ENCODE measurements at places on chromosomes 4 and X. TPM values are rescaled to one million over a fixed set of nuclear protein-coding genes. Genes with fewer than 3 reads are reported as not detected.
A peak's percentile ranks its signal among the peaks of the same experiment; 100 is the strongest.

The L1CAM gene
- 17.5 TPM for total RNA-seq

DNA sequence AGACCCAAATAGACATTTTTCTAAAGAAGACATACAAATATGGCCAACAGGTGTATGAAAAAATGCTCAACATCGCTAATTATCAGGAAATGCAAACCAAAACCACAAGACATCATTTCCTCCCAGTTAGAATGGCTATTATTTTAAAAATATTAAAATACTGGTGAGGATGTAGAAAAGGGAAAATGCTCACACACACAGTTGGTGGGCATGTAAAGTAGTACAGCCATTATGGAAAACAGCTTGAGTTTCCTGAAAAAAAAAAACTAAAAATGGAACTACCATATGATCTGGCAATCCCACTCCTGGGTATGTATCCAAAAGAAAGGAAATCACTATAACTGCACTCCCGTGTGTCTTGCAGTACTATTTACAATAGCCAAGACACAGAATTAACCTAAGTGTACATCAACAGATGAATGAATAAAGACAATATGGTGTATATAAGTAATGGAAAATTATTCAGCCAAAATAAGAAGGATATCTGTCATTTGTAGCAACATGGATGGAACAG, 128.9 kb upstream of the DKK2 start:
- DNase-seq: no peak

DNA sequence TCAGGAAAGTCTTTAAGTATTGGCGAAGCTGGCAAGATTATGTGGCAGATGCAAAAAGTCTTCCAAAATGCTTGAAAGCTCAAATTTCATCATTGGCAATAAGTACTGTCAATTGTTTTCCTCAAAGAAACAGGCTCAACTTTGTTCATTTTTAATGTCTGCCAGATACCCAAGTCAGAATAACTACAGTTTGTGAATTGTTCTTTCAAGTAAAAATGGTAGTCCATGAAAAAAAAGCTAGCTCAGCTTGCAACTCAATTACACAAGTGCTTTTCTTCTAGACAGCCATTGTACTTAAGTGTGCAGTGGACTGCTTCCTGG, 70.5 kb downstream of the AFF1 start:
- DNase-seq: no peak

The FRMPD4 gene
- 0.41 TPM for total RNA-seq

DNA sequence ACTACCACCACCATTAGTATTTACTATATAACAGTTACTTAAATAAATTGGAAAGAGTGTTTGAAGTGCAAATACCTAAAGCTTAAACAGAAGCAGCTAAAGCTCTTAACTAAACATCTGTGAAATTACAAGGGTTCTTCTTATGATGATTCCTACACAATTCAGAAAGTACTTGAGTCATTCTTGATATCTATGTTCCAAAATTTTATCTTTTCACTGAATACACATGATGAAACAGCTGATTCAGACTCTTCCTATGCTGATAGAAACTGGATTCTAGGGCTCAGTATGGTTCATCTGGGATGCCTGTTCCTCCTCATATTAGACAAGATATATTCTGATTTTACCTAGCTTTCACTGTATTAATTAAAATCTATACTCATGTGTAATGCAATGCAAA, 13.6 kb downstream of the EREG start:
- no peak for DNase-seq

DNA sequence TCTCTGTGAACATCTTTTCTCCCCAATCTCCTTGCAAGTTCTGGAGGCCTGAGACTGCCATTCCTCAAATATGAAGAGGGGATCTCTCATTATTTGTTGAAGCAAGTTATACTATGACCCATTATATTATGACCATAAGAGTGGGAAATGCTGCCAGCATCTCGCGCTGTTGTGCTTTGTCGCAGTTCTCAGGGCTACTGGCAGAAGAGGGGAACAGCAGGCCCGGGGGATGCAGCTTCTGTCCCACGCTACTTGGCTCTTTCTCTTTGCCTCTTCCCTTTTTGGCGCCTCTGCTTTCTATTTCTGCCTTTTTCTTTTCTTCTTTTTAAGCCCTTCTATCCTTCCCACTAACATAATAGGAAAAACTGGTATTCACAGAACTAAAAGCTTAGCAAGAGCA, 64.2 kb downstream of the GEMIN8 start:
- DNase-seq: no peak

GRCh38 chr4:154626793-154627484, 14.5 kb upstream of the FGG start:
- peak; percentile 64 for DNase-seq

All from tongue (tissue), 3 donors.